Activated CD4-positive, alpha-beta T cell treated with anti-CD3 and anti-CD28 coated beads, Interleukin-2, amount 50 U/mL, for 1 hour (primary cell): ENCODE measurements at places on chromosomes 2 and 18.

DNA sequence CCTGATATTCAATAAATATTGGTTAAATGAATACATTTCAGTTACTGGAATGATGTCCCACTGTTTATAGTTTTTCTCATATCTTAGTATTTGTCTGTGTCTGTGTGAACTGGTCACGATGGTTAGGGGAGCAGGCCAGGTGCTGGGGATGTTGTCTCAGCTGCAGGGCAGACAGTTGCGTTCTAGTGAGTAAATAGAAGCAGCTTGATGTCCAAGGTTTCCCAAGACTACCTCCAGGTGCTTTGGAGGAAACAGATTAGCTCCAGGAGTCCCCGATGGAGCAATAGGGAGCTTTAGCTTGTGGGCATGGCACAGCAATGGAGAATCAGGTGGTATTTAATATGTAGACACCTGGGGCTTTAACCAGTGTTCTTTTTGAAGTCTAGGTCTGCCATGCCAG lies 75.5 kb downstream of the GULP1 start:
- no peak for DNase-seq

- no peak for DNase-seq
These were observed 159.2 kb upstream of the ID2 start for GRCh38 chr2:8522687-8523086.

DNA sequence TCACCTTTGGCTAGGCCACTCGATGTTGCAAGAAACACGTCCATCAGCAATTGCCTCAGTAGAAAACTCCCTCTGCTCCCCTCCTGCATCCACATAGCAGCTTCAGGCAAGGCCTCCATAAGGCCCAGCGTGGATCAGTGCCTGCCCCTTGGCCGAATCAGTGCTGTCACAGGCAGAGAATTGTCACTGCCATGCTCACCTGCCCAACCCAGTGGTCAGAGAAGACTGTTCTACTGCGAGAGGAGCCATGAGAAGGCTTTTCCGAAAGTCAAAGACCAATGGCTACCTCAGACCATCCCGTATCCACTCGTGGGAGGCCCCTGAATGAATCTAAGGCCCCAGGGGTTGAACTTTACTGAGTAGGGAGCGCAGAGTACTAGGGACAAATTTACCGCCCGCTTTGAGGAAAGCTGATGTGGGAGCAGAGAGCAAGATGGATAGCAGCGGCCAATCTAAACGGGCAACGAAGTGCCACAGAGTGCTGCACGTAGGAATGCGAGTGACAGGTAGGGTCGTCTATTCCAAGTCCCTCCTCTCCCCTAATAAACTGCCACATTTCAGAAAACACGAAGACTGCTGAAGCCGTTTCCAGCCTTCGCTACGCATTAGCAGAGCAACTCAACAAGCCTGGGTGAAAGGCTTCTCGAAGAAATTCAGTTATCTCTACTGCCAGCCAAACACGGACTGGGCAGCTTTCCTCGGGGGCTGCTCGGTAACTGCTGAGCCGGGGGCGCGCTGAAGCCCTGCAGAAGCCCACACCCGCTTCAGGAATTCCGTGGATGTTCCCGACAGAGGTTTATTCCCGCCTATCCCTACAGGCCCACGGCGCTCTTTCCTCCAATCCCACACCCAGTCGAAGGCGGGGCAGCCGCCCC lies 968 bp upstream of the RALBP1 start:
- no peak for DNase-seq

- DNase-seq: no peak
These were observed 34.7 kb downstream of the GBX2 start for GRCh38 chr2:236133410-236134012.

DNA sequence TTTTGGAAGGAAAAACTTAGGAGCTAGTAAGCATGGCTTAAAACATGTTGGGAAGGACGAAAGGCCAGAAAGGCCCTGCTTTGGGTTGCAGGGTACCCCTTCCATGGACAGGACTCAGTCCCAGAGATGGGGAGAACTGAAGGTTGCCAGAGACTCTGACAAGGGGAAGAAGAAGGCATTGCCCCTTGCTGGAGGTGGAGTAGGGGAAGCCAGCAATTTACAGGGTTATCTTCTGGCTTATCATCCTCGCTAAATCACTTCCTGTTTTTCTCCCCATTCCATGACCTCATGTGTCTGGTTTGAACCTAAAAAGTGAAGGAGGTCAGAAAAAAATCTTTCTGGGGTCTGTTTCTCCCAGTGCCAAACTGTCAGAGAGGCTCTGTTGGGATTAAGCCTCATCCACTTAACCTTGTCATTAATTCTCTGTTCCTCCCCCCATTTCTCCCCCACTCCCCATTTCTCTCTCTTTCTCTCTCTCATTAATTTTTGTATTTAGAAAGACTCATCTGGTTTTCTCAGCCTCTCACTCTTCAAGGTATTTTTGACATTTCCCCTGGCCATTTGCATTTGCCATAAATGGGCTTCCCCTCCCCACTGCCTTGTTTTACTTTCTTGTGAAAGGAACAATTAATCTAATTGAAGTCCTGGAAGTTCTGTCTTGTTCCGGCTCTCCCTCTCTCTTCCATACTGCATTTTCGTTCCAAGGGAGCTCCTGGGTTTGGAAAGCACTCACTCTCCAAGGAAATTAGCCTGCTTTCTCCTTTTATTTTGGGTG lies 17.4 kb downstream of the NRP2 start:
- no peak for DNase-seq

DNA sequence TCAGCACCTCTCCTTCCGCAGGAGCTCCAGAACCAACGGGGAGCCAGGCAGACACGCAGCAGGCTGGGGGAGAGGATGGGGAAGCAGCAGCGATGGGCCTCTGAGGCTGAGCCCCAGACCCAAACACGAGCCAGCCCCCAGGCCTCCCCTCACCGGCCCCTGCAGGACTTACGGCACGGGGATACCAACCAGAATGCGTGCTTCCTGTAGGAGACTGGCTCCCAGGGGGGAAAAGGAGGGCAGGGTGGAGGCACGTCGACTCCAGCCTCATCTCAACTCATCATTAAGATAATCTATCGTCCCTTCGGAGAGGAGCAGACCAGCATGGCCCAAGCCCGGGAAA lies 495.1 kb upstream of the MYT1L start:
- DNase-seq: no peak

DNA sequence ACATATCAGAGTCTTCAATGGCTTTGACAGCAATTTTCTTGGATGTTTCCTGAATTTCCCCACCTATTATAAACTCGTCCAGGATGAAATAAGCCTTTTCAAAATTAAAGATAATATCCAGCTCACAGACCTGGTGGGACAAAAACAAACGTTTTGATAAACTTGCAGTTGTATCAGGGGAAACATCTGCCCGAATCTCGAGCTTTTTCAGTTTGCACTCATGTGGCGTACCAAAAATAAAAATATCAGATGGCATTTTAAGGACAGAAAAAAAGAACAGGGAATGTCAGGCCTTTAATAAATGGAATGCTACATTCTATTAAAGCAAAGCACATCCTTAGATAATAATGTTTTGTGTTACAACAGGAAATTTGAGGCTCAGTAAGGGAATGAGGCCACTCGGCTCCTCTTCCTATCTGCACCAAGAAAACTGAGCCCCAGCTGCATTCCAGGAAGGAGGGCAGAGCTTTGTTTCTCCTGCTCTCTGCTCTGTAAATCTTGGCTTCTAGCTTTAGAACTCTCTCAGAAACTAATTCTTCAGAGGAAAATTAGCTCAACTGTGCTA lies 72.1 kb downstream of the AP1S3 start:
- no peak for DNase-seq

DNA sequence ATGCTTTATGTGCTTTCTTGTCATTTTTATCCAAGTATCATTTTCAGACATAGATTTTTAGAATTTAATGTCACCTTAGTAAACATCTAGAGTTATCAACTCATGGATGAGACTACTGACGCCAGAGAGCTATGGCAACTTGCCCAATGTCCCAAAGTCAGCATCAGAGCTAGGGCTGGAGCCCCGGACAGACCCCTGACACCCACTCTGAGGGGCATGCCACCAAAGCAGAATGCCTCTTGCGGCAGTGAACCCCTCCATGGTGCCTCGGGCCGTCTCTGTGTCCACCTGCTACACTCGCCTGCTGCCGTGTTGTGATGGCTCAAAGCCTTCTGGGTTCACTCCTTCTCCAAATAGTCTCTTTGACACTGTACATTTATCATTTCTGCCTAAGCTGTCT lies 5.4 kb downstream of the SIGLEC15 start:
- DNase-seq: no peak

DNA sequence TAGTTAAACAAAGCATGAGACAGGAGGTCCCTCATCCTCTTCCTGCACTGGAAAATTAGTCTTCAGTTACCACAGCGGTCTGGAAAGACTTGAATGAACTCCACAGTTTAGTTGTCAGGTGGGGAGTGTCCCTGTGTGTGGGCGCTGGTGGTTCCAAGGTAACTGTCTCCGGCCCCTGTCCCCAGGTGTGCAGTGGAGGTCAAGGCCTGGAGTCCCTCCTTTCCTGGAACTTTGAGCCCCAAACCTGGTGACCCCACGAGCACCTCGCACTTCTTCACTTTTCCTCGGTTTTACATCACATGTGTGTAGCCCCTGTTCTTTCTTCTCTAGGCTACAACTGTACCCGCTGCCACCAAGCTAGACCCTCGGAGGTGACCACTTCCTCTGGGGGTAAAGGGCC lies 28.0 kb upstream of the INHBB start:
- DNase-seq: no peak

- DNase-seq: no peak
These were observed 44.0 kb downstream of the TRAK2 start for GRCh38 chr2:201407265-201407664.

- no peak for DNase-seq
These were observed 142.5 kb downstream of the FMNL2 start for GRCh38 chr2:152477347-152478092.

DNA sequence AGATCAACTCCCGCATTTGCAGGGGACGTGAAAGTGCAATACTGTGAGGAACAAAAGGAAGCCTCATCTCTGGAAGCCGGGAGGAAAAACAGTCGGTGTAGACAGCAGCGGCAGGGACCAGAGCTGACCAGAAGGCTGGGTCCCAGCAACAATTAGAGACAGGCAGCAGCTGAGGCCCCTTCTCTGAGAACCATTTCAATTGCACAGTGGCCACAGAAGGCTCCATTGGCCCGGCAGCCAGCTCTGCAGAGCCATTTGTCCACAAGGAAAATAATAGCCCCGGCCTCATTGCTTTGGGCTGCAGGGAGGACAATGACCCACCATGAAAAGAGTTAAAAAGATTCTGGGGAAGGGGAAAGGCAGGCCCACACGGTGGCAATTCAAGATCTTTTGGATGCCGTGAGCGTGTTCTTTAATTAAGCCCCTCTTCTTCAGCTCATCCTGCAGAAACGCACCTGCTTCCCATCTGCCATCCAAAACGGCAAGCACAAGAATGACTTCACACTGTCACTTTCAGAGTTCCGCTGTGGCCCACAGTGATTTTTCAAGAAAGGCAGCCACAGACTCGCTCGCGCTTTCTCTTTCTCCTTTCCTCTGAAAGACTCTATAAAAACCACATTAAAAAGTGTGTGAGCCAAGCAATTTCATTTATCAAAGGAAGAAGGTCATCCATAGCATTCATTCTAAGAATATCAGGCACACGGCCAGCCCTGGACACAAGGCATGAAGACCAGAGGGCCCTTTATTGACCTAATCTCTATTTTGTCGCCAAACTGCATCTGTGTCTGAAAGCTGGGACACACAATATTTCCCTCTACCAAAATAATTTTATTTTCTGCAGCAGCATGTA lies 293.6 kb downstream of the SOX11 start:
- no peak for DNase-seq

GRCh38 chr2:40178171-40178778 lies 273.6 kb downstream of the SLC8A1 start:
- no peak for DNase-seq

DNA sequence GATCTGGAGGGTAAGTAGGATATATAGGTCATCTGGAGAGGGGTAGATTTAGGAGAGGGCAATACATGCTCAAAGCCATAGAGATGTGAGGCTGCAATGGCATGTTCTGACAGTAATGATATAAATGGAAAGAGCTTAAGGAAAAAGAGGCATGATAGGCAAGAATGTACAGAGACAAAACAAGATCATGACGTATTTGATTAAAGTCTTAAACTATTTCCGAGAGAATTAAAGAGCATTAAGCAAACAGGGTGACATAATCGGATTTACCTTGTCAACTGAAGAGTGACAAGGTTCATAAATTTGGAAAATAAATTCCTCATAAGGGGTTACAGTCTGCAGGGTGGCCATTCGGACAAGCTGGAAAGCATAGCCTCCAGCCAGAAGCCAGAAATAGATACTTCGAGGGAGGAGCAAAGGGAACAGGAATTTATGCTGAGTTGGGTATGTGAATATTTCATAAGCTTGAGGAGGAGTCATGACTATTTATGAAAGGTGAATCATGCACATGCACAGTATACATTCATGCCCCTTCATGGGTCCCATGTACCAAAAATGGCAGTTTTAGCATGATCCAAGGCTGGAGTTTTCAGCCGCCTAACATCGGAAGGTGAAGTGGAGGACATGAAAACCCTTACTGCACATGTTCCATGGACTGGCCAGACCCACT lies 396.2 kb upstream of the VWC2L start:
- DNase-seq: no peak

- no peak for DNase-seq
These were observed 114.2 kb downstream of the RBMS1 start for GRCh38 chr2:160379399-160379798.

- no peak for DNase-seq
These were observed 354.9 kb downstream of the PTPRM start for GRCh38 chr18:7921938-7922587.

- DNase-seq: no peak
These were observed 249.0 kb upstream of the ID2 start for GRCh38 chr2:8432706-8433336.
